ENCODE measurements at places on chromosomes 4 and X.

DNA sequence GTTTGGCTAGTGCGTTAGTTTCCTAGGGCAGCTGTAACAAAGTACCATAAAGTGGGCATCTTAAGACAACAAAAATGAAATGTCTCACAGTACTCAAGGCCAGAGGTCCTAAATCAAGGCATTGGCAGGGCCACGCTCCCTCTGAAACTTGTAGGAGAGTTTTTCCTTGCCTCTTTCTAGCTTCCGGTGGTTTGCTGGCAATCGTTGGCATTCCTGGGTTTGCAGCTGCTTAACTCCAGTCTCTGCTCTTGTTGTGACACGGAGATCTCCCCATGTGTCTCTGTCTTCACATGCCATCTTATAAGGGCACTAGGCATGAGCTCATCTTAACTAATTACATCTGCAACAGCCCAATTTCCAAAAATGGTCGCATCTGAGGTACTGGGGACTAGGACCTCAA, 362.0 kb upstream of the BOD1L1 start:
- no peak for DNase-seq

DNA sequence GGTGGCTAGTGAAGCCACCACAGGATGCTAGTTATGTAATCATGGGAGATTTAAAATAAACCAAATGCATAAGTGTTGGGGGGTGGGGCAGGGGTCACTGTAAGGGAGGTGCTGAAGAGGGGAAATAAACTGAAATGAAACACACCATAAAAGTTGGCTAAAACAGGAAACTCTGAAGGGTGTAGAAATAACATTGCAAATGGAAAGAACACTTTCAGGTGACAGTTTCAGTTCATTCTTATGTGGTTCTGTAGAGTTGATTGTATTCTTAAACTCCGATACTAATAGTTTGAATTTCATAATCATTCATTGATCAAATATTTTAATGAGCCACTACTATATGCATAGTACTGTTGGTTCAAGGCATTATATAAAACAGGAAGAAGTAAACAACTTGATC, 80.1 kb downstream of the HDAC8 start:
- DNase-seq: no peak

DNA sequence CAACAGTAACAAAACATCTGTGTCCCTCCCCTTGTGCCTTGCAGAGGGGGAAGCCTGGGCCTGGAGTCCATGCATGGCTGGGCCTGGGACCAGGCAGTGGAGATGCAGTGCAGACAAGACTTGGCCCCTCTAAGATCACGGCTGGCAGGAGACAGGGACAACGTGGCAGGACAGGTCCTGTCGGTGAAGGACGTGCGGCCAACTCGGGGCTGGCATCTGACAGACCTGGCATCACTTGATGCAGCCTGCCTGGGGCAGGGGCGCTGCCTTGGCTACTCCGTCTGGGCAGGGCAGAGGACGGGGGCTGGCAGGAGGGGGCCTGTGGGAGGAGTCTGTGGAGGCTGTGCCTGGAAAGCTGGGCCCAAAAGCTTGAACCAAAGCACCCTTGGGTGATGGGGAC, 112.1 kb downstream of the CPZ start:
- no peak for DNase-seq

- no peak for DNase-seq
Measured at GRCh38 chrX:21711129-21711847, 46.6 kb downstream of the SMPX start.

DNA sequence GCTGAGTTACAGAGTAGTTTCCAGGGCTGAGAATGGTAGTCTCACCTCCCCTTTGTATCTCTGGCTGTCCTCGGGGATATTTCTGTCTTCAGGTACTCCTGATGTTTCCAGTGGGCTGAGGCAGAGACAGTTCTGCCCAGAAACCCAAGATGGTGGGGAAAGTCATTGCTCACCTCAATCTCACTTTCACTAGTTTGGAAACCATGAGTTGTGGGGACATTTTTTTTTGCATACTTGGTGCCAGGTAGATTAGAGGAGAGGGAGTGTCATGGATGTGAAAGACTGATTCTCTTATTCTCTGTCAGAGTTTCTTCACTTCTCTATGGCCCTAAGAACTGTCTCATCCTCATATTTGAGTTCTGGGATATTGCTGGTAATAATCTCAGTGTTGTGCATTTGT, 708.6 kb upstream of the MAGEB2 start:
- DNase-seq: no peak

DNA sequence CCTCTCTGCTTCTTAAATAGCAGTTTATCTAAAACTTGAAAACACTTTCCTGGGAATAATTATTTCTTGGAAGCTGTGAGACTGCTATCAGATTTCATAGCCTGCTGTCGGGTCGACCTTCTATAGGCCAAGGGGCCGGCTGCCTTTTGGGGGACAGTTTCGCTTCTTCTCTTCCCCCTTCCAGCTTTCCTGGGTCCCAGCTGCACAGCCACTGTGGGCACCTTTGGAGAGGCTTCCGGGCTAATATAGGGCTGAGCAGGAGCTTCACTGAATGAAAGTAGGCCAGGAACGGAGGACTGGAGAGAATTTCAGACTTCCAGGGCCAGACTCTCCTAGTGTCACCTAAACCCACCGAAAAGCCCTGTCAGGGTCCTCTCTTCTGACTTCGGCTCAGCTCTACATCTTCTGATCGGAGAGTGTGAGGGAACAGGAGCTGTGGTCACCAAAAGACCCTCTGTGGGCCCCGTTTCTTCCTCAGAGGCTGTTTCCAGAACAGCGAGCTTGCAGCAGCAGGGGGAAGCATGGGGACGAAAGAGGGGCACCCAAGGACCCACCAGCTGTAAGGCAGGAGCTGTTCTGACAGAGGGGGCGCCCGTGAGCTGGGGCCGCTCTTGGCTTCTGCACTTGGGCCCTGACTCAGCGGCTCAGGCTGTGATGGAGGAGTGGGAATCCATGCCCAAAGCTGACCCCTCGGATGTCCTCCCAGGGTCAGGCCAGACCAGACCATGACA, 620.6 kb downstream of the BCOR start:
- no peak for DNase-seq

- DNase-seq: no peak
Measured at GRCh38 chr4:135833529-135833928, 1631.9 kb upstream of the PABPC4L start.

- no peak for DNase-seq
Measured at GRCh38 chr4:168717847-168718246, 221.0 kb downstream of the PALLD start.

GRCh38 chrX:7286168-7286837, 138.3 kb upstream of the PUDP start:
- DNase-seq: no peak

DNA sequence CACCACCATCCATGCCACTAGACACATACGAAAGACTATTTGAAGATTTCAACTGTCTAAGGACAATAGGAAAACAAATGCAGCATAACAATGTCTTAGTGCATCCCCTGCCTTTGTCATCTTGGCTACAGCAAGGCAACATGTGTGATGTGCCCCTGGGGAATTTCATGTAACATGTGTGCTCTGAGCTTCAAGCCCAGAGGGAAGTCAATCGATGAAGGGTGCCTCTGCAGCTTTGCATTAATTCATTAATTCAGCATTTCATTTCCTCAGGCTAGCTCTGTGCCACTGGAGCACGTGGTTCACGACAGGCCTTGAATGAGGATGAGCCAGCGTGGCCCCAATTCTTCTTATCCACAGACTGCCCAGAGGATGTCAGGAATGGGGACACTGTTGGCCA, 253.9 kb upstream of the GPC4 start:
- DNase-seq: no peak

- no peak for DNase-seq
Measured at GRCh38 chrX:23548164-23548563, 119.1 kb upstream of the PRDX4 start.

DNA sequence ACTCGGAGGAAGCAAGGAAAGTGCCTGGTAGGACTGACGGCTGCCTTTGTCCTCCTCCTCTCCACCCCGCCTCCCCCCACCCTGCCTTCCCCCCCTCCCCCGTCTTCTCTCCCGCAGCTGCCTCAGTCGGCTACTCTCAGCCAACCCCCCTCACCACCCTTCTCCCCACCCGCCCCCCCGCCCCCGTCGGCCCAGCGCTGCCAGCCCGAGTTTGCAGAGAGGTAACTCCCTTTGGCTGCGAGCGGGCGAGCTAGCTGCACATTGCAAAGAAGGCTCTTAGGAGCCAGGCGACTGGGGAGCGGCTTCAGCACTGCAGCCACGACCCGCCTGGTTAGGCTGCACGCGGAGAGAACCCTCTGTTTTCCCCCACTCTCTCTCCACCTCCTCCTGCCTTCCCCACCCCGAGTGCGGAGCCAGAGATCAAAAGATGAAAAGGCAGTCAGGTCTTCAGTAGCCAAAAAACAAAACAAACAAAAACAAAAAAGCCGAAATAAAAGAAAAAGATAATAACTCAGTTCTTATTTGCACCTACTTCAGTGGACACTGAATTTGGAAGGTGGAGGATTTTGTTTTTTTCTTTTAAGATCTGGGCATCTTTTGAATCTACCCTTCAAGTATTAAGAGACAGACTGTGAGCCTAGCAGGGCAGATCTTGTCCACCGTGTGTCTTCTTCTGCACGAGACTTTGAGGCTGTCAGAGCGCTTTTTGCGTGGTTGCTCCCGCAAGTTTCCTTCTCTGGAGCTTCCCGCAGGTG, 637 bp downstream of the AR start:
- no peak for DNase-seq

- DNase-seq: no peak
Measured at GRCh38 chrX:121050781-121051180, 3.4 kb downstream of the GLUD2 start.

DNA sequence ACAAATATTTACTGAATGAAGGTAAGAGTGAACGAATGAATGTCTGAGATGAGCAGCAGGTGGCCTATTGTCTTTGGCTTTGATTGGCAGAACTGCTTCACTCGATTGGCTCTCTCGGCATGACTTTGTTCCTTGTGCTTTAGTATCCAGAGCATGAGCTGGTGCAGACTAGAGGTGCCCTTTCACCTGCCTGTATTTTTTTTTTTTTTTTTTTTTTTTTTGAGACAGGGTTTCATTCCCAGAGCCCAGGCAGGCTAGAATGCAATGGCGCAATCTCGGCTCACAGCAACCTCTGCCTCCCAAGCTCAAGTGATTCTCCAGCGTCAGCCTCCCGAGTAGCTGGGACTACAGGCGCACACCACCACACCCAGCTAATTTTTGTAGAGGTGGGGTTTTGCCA, 38.9 kb downstream of the SRPX2 start:
- DNase-seq: no peak
